ENCODE measurements at places on chromosomes 5 and 9. TPM values are rescaled to one million over a fixed set of nuclear protein-coding genes. Genes with fewer than 3 reads are reported as not detected.

IFNA4 gene
- polyA plus RNA-seq, result not detected

GDA gene
- 0.29 TPM for polyA plus RNA-seq

SPATA6L gene
- 3.8 TPM for polyA plus RNA-seq

LIFR gene
- polyA plus RNA-seq, result 86.3 TPM

LARP1 gene
- 130 TPM for polyA plus RNA-seq

FOXI1 gene
- polyA plus RNA-seq, result 7.9 TPM

ACTBL2 gene
- polyA plus RNA-seq, result not detected

DNA sequence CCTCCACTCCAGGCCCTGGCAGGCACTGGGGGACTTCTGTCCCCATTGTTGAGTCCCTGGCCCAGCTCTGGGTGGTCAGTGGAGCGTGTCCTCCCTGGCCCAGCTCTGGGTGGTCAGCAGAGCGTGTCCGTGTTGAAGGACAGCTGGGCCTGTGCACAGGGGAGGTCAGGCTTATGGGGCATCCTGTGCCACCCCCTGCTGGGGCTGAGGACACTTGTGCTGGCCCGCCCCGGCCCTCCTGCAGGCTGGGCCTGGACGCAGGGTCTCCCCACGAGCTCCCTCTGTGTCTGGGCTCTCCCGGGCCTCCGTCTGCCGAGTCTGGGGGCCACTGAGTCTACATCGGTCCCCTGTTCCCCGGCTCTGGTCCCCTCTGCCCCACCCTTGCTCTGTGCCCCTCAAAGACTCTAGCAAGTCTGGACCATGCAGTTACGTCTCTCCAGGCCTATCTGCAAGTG, 11.5 kb upstream of the CLIC3 start:
- no peak for DNase-seq

DNA sequence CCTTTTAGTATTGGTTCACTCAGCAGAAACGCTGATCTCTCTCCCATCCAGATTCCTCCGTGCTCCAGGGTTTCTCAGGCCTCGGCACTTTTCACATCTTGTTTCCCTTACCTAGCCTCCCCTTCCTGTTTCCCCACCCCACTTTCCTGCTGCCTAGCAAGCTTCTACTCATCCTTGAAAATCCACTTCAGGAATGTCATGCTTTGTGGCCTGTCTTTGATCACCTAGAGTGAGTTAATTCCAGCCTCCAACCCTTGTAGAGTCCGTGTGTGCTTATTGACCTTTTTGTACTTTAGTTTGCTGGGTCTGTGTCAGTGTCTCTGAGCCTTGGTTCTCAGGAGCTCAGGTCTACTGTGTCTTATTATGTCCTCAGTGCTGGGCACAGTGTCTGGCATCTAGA, 116.6 kb downstream of the AOPEP start:
- DNase-seq, result no peak

- DNase-seq, result no peak
Measured at GRCh38 chr5:157750320-157750719, 6.8 kb downstream of the LSM11 start.

GRCh38 chr9:86578722-86579121, 224.5 kb upstream of the TUT7 start:
- no peak for DNase-seq

DNA sequence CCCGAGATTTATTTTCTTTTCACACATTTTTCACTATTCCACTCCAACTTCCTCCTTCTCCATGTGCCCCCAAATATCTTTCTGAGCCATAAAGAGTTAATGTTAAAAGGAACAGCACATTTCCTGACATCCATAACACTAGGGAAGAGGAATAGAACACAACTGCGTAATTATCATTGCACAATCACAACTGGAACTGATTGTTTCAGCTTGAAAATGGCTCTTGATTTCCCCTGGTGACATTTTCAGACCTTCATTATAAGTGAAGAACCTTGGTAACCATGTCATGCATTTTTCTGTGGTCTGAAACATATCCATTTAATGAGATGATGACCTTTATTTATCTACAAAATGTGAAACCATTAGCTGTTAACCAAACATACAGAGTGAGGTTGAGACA, 82.4 kb downstream of the PCSK1 start:
- DNase-seq, result no peak

DNA sequence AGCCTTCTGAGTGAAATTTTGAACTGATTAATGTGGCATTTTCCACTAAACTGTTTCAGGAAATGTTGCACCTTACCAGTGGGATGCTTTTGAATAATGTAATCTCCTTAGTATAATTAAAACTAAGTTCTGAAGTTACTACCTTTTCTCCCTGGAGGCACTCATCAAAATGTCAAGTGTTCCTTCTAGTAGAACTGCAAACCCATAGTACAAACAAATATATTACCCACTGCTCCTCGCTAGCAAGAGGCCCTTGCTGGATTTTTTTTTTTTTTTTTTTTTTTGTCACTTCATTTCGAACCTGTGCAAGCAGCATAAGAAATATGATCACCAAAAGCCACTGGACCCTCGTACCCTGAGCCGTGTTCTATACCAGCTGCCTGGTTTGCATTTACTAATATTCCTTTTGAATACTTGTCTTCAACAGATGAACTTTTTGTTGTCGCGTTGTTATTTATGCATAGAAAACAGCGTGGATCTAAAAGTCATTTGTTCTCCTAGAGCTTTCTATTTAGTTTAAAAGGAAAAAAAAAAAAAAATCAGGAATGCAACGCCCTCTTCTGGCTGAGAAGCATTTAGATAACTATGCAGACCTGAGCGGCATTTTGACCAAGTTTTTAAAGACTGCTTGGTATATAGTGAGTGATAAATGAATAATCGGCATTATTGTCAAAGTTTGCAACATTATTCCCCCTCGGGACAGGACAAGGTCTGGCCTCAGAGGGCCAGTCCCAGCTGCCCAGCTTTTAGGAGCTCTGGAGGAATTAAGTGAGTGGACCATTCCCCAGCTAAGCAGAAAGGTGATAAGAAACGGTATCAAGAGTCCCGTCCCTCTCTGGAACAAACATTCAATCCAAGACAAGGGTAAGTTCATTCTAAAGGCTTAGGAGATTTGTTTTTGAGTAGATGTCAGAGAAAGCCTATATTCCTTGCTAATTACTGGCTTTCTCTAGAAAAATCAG, 162.5 kb upstream of the KIF2A start:
- DNase-seq, result peak; percentile 36

DNA sequence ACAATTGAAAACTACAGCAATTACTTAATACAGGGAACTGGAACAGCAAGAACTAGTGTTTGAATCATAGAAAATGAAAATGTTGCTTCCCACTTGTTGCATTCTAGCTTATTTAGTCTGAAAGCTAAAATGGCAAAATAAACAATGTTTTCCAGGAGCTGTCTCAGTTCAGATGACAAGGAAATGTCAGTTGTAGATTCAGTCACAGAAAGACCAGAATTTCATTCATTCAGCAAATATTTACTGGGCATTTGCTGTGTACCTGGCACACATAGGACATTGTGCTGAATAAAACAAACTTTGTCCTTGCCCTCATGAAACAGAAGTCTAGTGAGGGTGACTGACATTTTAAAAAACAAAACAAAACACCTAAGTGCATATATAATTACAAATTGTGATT, 41.5 kb downstream of the GCNT4 start:
- DNase-seq, result no peak

DNA sequence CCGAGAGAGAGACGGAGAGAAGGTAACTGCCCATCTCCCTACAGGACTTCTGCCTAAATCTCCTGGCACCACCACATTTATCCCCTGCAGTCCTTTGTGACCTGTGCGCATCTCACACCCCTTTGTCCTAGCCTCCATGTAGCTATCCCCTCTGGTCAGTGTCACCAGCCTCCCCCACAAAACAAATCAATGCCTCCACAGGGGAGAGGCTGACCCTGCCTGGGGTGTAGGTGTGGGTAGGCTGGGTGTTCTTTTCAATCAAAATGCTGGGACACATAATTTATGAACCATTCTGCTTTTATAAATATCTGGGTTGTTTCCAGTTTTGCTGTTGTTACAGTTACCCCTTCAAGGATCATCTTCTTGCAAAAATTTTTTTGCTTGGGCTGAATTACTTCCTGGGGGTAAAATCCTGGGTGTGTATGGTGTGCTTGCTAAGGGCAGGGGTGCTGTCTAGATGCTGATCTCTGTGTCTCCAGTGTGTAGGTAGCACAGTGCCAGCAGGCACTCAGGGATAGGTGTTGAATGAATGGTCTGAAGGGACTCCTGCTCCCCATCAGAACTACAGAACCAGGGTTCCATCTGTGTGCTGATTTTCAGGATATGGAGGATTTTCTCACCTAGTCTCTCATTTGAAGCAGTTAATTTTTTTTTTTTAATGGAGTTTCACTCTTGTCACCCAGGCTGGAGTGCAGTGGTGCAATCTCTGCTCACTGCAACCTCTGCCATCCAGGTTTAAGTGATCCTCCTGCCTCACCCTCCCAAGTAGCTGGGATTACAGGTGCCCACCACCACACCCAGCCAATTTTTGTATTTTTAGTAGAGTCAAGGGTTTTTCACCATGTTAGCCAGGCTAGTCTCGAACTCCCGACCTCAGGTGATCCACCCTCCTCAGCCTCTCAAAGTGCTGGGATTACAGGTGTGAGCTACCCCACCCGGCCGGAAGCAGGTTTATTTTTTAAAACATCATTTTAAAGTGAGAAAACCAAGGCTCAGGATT, at the start of gene GARIN3:
GARIN3 (minus strand) TSS at position 51 of the 1,000 bp plus-strand sequence. CDS start 96 bp downstream, outside the sequence.
- no peak for DNase-seq

GRCh38 chr5:88450239-88450638, 181.6 kb upstream of the TMEM161B start:
- DNase-seq, result no peak

- DNase-seq, result no peak
Measured at GRCh38 chr5:96577909-96578308, 84.3 kb upstream of the CAST start.

DNA sequence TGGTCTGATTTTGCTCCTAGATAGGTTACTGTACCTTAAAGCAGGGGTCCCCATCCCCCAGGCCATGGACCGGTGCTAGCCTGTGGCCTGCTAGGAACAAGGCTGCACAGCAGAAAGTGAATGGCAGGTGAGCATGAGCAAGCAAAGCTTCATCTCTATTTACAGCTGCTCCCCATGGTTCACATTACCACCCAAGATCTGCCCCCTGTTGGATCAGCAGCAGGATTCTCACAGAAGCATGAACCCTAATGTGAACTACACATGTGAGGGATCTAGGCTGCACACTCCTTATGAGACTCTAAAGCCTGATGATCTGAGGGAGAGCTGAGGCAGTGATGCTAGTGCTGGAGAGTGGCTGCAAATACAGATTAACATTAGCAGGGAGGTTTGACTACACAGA, 78.1 kb downstream of the DRD1 start:
- no peak for DNase-seq

GRCh38 chr5:177553671-177554429, 513 bp downstream of the FAM193B start:
- DNase-seq, result no peak

- DNase-seq, result no peak
Measured at GRCh38 chr9:120289990-120290975, 289.7 kb downstream of the CDK5RAP2 start.

GRCh38 chr9:79492092-79493009, 79.4 kb upstream of the TLE4 start:
- DNase-seq, result no peak

- no peak for DNase-seq
Measured at GRCh38 chr9:22169727-22170503, 160.8 kb upstream of the CDKN2B start.

DNA sequence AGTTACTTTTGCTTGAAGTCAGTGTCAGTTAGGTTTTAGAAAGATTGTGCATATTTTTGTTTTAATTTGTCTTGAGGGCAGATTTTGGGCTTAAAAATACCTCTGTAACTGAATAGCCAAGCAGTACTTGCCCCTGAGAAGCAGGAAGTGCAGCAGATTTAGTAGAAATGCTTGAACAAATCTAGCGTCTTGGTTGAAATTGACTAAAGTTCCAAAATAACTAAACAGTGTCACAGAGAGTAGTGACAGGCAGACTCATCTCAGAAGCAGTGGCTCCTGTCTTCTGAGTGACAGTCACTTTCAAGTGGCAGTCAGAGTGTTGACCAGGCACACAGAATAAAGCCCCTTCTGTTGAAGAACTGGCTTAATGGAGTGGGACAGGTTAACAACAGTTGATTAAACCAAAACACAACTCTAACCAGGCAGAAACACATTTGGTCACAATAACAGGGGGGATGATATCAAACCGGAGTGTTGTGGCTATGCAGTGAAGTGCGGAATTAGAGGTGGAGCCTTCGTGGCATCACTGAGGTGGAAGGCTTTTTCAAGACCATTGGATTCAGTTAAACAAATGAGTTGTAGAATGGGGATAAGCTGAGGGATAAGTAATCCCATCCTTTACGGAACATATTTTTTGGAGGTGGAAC, 29.1 kb downstream of the TRIO start:
- DNase-seq, result no peak

GRCh38 chr9:84761137-84761808, 91.7 kb downstream of the NTRK2 start:
- DNase-seq, result no peak

DNA sequence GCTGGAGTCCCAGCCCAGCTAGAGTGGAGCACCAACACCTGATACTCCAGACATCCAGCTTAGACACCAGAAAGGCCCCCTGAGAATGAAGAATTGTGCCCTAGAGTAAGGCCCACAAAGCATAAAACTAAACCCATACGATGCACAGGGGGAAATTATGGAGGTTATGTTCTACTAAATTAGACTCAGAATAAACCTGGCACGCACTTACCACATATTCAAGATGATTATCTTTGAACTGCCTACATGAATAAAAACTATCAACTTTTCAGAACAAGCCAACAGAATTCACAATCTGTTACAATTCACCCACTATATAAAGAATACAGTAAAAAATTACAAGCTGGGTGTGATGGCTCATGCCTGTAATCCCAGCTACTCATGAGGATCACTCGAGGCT, 168.5 kb downstream of the CPLANE1 start:
- no peak for DNase-seq

GRCh38 chr9:26244661-26245451, 566.6 kb upstream of the TUSC1 start:
- no peak for DNase-seq

GRCh38 chr5:138276402-138277054, 2.1 kb upstream of the GFRA3 start:
- DNase-seq, result no peak

- DNase-seq, result no peak
Measured at GRCh38 chr9:21144603-21145002, 3.0 kb upstream of the IFNW1 start.

- DNase-seq, result no peak
Measured at GRCh38 chr5:132321109-132321721, 27.0 kb downstream of the SLC22A4 start.

DNA sequence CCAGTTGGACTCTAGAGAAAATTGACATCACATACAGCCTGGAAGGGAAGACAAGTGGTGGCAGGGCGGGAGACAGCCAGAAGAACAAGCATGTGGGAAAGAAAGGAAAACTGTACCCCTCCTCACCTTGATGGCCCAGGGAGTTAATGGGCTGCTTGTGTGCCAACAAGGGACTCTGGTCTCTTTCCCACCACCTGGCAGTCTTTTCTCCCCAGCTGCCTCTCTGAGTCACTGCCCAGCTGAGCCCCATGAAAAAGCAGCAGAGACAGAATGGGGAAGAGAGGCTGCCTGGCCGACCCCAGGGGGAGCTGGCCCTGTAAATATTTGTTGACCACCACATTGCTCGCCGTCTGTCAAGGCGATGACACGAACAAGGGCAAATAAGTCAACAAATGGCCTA, 359.4 kb downstream of the ENC1 start:
- no peak for DNase-seq
